ENCODE measurements at places on chromosomes 5 and 9. TPM values are rescaled to one million over a fixed set of nuclear protein-coding genes. Genes with fewer than 3 reads are reported as not detected.

DNA sequence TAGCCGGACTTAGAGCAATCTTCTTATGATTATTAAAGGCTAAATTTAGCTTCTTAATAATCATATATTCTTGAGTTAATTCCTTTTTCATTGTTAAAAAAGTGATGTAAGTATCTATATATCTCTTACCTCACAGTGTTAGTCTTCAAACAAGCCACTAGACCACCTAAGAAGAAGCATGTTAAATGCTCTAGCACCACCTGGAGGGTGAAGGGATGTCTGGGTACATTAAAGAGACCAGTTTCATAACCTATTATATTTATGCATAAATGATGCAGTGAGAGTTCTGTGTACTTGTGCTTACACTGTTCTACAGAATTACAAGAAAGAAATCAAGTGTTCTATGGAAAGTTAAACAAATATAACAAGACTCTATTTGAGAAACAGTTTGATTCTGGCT is 55.9 kb upstream of the SLCO6A1 start:
- DNase-seq = no peak
- no peaks in the 10 kb centered on the region for H3K36me3 ChIP-seq
- no peaks in the 10 kb centered on the region for H3K4me1 ChIP-seq
- no peaks in the 10 kb centered on the region for H3K27me3 ChIP-seq
- no peak overlapping the region for H3K4me3 ChIP-seq

- H3K36me3 ChIP-seq = no peaks in the 10 kb centered on the region
- H3K27me3 ChIP-seq = no peaks in the 10 kb centered on the region
- DNase-seq = no peak
- H3K4me3 ChIP-seq = no peak overlapping the region
- peaks cover 4% of the 10 kb centered on the region for H3K4me1 ChIP-seq
These were observed 10.0 kb downstream of the ENC1 start for GRCh38 chr5:74630453-74631066.

GRCh38 chr5:177023303-177023664 is 788 bp downstream of the ZNF346 start:
- DNase-seq = no peak
- H3K27me3 ChIP-seq = no peaks in the 10 kb centered on the region
- peak overlapping the region; percentile 98 for H3K4me3 ChIP-seq
- no peaks in the 10 kb centered on the region for H3K36me3 ChIP-seq
- no peaks in the 10 kb centered on the region for H3K4me1 ChIP-seq
- H3K27ac ChIP-seq = peak overlapping the region; percentile 17

GRCh38 chr5:74352256-74352655 is 288.3 kb downstream of the ENC1 start:
- no peak overlapping the region for H3K27ac ChIP-seq
- no peak for DNase-seq
- H3K4me3 ChIP-seq = no peak overlapping the region
- H3K4me1 ChIP-seq = no peaks in the 10 kb centered on the region
- H3K27me3 ChIP-seq = no peaks in the 10 kb centered on the region
- no peaks in the 10 kb centered on the region for H3K36me3 ChIP-seq

DNA sequence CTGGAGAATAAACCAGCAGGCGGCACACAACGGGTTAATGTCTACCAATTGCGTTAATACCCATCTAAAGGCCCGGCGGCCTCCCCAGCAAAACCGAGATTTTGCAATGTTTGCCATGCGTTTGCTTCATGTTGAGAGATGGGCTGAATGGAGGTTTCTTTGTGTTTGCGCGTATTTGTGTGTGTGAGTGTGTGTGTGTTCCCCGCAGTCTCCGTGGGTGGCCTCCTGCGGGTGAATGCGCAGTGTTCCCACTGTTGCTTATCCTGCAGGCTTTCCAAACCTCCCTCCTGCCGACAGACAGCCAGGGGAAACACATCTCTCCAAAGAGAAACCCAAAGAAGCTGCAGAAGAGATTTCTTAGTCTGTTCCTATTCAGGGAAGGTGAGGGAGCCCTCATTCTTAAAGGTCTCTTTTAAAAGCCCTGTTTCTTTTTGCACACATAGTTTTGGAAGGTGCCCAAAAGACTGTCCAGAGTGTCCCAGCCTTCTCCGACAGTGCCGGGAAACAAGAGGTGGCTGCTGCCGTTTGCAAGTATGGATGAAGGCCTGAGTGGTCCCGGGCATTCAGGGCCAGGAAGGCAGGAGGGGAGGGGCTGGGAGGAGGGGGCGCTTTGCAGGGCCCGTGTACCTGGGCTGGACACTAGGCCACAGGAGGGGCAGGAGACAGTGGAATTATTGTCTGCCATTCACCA is 103.8 kb upstream of the ERCC6L2 start:
- H3K36me3 ChIP-seq = no peaks in the 10 kb centered on the region
- no peak for DNase-seq
- H3K4me3 ChIP-seq = no peak overlapping the region
- H3K27ac ChIP-seq = no peak overlapping the region
- no peaks in the 10 kb centered on the region for H3K4me1 ChIP-seq

The HMMR gene
- 1.0 TPM for total RNA-seq

The COL27A1 gene
- 34.9 TPM for total RNA-seq
